ENCODE measurements at places on chromosomes 7 and 10.

- DNase-seq = peak; percentile 99
Measured at GRCh38 chr10:35195361-35196306, 69.0 kb downstream of the CREM start.

GRCh38 chr10:22366771-22367170, 21.5 kb downstream of the SPAG6 start:
- DNase-seq = no peak

DNA sequence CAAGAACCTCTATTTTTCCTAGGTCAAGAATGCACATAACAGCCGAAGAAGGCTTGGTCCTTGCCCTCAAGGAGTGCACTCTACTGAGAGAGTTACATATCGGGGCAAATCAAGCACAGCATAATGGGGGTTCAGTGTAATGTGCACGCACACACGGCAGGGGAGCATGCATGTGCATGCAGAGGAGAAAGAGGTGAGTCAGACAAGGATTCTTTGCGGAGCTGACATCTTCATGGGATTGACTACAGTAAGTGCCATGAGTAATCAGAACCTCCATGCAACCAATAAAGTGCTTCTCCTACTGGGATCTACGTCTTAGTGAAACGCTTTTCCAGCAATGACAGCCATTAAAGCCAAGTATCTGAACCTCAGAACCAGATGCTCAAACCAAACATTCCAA, 123.6 kb downstream of the RNF216 start:
- DNase-seq = peak; percentile 57

DNA sequence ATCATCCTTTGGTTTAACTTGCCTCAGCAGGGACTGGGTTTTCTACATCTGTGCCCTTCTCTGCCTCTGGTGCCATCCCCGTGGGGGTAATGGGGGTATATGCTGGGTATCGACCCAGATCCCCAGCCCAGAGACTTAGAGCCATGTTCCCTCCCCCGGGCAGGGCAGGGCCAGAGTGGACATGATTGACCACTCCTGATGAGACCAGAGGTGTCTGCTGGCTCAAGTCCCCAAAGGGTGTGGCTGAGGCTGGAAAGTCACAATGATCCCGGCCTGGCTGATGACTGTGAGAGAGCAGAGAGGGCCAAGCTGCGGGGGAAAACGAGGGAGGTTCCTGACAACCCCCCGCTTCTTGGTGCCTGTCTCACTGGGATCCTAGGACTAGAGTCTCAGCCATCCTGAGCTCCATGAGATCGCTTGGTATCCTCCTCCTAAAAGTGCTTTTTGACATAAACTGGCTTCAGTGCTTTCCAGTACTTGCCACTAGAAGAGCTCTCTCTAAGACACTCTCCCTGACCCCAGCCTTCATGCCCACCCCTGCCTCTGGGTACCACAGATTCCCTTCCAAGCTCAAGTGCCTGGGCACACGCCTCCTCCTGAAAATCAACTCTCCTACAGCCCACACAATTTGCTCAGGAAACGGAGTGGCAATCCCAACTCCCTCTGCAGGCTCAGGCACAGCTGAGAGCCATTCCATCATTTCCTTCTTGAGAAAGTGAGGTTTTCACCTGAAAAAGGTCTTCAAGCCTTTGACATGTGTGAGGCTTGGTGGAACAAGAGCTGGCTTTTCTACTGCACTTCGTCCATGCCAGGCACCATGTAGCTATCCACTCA, 33.9 kb downstream of the DRGX start:
- no peak for DNase-seq

GRCh38 chr7:70881167-70881847, 250.6 kb upstream of the GALNT17 start:
- DNase-seq = no peak

GRCh38 chr10:116044801-116045248, 228.2 kb downstream of the GFRA1 start:
- DNase-seq = peak; percentile 11

GRCh38 chr7:20403331-20403730, 72.6 kb downstream of the ITGB8 start:
- DNase-seq = peak; percentile 66

DNA sequence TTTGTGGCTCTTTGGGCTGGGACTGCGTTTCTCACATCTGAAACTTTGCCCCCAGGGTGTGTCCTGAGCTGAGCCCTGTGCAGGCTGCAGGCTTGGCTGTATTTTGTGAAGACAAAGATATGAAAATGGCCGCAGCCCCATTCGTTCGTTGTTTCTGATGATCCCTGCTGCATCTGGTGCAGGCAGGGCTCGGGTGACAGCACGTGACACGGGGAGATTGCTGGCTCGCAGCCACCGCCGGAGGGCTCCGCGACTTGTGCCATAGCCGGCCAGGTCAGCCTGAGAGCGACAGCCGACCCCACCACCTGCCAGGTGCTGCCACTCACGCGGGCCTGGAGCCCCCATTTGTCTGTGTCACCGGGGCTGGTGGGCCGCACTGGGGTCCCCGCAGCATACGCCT, 81.3 kb downstream of the ZRANB1 start:
- no peak for DNase-seq

DNA sequence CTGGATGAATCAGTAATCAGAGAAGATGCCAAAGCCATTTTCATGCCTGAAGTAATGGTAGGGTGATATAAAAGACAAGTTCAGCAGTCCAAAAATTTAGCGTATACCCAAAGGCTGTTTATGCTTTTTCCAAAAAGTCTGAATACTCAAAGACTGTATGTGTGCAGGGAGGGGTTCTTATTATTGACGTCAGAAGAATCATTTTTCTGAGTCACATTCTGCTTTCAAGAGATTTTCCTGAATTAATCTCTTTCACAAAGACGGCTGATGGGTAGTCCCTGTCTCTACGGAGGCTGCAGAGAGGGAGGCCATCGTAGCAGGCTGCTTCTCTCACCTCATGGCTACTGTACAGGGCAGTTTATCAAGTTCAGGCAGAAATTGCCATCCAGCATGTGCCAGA, 30.7 kb upstream of the ABLIM1 start:
- peak; percentile 7 for DNase-seq

DNA sequence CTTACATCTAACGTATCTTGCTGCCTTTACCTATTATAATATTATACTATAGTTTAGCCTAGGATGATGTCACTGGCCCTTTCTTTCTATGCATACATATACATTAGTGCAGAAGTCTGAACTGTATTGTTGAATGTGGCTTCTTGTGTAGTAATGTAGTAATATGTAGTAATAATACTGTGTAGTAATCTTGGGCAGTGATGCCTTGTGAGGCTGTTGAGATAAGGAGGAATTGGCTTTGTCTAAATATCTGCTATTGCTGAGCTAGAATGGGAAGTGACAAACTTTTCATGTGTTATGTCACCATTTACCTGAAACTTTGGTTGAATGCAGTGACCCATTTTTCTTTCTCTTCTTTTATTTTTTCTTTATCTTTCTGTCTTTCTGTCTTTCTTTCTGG, 11.0 kb downstream of the GLCCI1 start:
- no peak for DNase-seq

- no peak for DNase-seq
Measured at GRCh38 chr7:24820730-24821044, 63.4 kb upstream of the GSDME start.

DNA sequence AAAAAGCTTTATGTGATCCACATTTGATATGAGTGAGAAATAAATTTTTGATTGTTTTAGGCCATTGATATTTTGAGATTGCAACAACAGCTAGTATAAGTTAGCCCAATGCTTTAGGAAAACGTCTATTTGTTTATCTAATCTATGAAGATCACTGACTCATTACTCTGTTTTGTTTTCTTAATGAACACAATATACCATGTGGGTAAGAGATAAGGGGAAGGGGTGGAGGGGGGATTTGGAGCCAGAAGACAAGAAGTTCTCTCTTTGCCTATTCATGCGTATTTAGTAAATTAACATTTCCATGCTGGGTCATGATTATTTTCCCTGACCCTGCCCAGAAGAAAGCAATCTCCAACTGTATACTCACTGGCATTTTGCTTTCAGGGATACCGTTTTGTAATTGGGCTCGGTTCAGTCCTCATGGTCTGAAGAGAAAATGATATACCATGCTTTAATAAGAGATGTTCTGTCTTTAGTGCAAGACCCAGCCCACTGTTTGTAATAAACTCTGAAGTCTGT, 359.5 kb upstream of the NPSR1 start:
- no peak for DNase-seq

- DNase-seq = no peak
Measured at GRCh38 chr7:125149151-125149550, 219.5 kb upstream of the POT1 start.

DNA sequence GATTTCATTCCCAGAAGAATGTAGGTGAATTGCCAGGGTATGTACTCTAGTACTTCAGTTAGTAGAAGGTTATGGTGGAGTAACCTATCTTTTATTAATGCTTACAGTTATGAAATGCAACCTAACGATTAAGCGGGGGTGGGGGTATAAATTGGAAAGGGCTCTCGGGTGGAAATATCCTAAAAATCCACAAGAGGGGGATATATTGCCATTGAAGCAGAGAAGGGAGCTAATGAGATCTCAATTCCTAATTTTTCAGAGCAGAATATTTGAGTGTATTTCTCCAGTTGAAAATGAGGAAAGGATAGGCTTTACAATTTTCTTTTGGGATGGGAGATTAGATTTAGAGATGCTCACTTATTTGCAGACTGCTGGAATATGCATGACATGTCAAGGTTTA, 90.8 kb downstream of the DNAJB9 start:
- no peak for DNase-seq

DNA sequence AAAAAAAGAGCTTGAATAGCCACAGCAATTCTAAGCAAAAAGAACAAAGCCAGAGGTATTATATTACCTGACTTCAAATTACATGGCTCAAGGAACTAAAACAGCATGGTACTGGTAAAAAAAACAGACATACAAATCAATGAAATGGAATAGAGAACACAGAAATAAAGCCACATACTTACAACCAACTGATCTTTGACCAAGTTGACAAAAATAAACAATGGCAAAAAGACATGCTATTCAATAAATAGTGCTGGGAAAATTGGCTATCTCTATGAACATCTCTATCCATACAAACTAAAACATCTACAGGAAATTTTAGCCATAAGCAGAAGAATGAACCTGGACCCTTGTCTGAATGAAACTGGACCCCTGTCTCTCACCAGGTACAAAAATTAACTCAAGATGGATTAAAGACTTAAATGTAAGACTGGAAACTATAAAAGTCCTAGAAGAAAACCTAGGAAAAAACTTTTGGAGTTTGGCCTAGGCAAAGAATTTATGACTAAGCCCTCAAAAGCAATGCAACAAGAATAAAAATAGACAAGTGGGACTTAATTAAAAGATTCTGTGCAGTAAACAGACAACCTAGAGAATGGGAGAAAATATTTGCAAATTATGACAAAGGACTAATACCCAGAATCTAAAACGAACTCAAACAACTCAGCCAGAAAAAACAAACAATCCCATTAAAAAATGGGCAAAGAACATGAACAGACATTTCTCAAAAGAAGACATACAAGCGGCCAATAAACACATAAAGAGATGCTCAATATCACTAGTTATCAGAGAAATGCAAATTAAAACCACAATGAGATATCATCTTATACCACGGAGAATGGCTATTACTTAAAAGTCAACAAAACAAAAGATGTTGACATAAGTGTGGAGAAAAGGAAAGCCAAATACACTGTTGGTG, 72.8 kb upstream of the DDC start:
- peak; percentile 30 for DNase-seq

- DNase-seq = peak; percentile 32
Measured at GRCh38 chr10:63758080-63758479, 236.9 kb downstream of the REEP3 start.

- DNase-seq = no peak
Measured at GRCh38 chr10:101965075-101965765, 90.8 kb downstream of the ARMH3 start.

DNA sequence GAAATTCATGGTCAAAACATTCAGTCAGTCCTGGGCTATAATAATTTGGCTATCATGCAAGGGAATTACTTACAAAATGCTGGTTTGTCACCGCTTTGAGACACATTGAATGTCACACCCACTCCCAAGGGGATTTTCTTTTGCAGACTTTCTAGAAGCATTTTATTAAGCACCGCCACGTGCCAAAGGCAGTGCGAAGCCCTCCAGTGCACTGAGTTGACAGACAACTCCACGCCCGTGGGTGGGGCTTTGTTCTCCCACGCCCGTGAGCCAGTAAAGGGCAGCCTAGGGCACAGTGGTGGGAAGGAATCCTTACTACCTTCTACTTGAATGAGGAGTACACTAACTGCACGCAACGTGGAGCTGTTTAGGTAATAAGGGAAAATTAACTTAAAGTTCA, 515.8 kb downstream of the KCNMA1 start:
- no peak for DNase-seq

GRCh38 chr7:45420843-45421495, 153.2 kb upstream of the ADCY1 start:
- DNase-seq = peak; percentile 77

DNA sequence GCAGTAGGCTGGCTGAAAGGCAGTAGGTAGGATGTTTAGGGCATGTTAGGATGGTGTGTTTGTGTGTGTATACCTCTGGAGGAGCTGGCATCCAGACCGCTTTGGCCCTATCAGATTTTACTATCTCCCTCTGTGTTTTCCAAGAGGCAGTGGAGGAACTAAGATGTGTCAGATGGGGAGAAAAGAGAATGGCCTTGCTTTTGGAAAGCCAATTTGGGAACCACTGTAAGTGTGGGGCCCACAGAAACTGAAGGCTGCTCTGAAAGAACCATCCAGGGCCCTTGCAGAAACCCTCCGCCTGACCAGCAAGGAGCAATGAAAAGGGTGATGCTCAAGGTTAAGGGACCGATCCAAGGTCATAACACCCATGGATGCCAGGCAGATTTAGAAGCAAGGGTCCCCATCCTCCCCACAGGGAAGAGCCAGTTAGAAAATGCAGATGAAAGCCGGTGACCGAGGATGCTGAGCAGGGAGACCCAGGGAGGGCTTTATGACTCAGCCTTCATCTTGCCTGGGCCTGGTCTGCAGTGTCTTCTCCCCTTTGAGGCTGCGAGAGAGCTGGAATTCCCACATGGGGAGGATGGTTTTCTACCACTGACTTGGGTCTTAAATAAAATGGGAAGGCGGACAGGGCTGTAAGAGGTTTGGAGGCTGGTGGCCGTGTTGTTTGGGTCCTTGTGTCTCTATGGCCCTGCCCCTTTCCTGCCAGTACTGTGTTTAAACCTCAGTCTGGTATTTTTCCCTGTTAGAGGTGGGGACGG, 275.8 kb downstream of the LRMDA start:
- DNase-seq = no peak

DNA sequence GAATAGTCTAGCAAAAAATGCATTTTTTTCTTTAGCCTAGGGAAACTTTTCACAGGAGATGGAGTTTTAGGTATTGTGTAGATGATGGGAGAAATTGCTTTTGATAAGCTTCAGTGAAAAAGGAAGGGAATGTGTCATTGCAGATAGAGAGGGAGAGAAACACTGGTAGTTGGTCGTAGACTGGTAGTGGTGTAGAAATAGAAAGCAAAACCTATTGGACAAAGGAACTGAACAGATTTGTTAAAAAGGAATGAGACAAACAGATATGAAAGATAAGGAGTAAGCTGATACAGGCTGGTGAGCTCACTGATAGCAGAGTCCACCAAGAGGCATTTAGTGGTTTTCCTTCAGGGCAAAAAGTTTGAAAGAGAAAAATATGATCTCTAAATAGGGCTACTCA, 94.3 kb downstream of the ZEB1 start:
- no peak for DNase-seq

GRCh38 chr10:36349445-36350078, 707.5 kb upstream of the FZD8 start:
- DNase-seq = peak; percentile 83
